Femur (tissue), 1 donor: ENCODE measurements at places on chromosomes 11 and 22.

- DNase-seq = no peak
Observed at GRCh38 chr11:73451896-73452295, 75.7 kb downstream of the RELT start.

- no peak for DNase-seq
Observed at GRCh38 chr11:115219376-115219775, 284.8 kb downstream of the CADM1 start.

DNA sequence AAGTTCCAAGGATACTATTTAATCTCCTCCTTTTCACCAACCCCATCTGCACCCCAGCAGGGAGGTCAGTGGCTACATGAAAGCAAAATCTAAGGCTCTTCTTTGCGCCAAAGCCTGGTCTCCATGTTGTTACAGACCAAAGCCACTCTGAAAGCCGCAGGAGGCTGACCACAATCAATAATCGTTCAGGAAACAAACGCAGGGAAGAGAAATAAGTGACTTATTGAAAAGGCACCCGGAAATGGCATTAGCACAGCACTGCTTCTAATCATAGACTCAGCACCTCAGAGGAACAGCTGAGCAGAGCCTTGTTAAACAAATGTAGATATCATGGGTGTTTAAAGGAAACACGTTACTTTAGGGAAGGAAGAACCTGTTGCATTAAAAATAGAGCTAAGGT is 183.9 kb downstream of the KIRREL3 start:
- DNase-seq = no peak

DNA sequence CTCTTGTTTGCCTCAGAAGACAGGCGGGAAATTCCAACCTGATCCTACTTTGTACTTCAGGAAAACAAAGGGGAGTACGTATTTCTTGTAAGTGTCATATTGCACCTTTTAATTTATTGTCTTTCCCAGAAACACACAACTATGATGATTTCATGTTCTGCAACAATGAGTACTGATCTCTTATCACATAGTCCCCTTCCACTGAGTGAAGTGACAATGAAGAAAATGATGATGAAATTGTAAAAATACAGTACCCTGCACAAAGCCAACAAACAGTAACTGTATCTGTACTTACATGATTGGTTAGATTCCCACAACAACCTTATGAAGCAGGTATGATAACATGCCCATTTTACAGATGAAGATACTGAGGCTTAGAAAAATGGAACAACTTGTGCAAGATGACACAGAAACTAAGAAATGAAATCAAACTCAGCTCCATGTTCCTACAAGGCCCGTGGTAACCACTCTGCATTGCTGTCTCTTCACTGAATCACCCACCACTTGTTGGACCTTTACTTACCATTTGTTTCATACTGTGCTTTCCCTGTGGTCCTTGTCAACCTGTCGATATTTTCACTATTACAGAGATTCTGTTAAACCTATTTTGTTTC is 37.5 kb downstream of the SLC1A2 start:
- no peak for DNase-seq

DNA sequence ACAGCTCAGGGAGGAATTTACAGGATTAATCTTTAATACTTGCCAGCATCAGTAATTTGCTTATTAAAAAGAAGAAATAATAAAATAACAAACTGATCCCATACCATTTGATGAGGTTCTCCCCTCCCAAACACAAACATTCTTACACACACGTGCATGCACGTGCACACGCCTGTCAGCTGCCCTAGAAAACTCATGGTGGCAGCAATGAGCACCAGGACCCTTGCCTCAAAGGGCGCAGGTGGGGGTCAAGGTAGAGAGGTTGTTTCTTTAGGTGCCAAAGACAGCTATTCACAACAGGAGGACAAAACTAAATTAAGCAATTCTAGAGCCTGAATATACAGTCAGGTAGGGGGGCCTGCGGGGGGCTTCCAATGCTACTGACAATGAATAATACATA is 219.3 kb downstream of the BUD13 start:
- no peak for DNase-seq

- peak; percentile 90 for DNase-seq
Observed at GRCh38 chr22:45671783-45672563, at the start of gene ATXN10. TSS of gene ATXN10 (plus strand) at chr22:45671834. CDS start at chr22:45672064, 230 bp downstream.

DNA sequence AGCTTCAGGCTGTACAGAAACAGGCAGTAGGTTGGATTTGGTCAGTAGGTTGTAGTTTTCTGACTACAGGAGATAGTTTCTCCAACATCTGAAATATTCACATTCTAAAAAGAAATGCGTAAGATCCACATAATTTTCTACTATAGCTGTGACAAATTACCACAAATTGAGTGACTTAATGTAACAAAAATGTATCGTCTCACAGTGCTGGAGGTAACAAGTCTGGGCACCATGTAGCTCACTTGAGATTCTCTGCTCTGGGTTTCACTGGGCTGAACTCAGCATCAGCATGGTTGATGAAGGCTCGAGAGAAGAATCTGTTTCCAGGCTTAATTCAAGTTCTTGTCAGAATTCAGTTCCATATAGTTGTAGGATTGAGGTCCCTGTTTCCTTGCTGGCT is 350.9 kb upstream of the CCDC179 start:
- no peak for DNase-seq

DNA sequence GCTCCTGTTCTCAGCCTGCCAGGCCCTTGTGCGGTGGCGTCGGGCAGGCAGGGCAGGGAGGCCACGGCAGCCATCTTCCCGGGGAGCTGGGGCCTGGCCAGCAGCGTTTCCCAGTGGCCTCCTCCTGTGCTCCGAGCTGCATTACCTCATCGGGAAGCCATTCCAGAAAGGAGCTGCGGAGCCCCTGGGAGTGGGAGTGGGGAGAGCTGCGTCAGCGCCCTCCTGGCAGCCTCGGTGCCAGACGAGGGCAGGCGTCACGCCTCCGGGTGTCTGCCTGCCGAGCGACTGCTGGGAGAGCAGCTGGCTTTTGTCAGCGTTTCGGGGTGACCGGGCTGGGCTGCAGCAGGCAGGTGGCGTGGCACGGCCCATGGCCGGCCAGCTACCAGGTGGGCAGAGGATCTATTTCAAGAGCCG is 30.9 kb upstream of the WNT7B start:
- DNase-seq = peak; percentile 90

GRCh38 chr11:16856022-16856471 is 117.6 kb downstream of the C11orf58 start:
- DNase-seq = peak; percentile 37

GRCh38 chr11:130102301-130103249 is 32.9 kb downstream of the APLP2 start:
- no peak for DNase-seq

DNA sequence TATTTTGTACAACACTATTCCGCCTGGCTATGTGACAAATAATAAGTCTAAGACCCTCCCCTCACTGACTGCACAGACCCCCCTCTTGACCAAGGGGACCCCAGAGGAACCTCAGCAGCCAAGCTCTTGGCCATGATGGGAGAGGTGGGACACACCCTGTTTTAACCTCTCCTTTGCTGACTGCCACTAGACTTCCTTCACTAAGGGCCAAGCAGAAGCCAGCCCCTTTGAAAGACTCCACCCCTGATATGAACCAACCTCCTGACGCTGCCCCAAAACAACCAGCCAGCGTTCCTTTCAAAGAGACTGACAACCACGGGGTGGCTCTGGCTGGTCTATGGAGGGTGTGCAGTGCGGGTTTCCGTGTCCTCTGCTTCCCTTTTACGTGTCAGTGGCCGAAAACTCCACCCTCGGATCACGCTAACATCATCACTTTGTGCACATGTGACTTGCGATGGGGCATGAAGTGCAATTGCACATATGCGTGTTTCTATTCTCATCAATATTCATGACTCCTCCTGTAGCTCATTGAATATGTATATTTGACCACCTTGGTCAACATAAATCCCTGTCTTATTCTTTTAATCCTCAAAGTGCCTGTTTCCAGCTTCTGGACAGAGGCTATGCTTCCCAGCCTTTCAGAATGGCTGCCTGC is 643.9 kb downstream of the TBC1D22A start:
- DNase-seq = no peak
